ENCODE measurements at places on chromosomes 12 and 14.

DNA sequence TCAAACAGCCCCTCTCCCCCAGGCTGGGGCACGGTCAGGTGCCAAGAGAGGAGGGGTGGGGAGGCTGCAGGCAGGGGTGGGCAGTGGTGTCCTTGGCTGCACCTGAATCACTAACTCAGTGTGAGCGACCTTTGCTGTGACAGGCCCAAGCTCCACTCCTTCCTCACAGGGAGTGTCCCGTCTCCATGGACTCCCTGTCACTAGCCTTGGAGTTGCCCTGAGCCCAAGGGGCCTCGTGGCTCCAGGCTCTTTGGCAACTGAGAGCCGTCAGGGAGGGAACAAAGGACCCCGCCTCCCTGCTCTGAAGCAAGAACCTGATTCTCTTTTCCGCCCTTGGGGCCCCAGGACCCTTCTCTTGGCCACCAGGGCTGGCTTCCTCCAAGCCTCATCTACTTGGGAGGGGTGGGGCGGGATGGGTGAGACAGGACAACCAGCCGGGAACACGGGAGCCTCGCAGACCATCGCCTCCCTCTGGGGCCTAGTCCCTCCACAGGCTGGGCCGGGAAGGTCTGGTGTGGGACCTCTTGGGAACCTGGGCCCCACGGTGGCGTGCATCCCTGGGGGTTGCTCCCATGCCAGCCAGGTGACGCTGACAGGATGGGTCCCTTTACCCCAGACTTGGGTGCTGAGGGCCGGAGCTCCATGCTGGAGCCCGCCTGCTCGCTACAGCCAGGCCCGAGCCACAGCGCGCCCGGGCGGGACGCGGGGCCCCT is 935 bp upstream of the ADSS1 start:
- DNase-seq: no peak

GRCh38 chr12:84480803-84481202 is 431.8 kb downstream of the SLC6A15 start:
- no peak for DNase-seq

DNA sequence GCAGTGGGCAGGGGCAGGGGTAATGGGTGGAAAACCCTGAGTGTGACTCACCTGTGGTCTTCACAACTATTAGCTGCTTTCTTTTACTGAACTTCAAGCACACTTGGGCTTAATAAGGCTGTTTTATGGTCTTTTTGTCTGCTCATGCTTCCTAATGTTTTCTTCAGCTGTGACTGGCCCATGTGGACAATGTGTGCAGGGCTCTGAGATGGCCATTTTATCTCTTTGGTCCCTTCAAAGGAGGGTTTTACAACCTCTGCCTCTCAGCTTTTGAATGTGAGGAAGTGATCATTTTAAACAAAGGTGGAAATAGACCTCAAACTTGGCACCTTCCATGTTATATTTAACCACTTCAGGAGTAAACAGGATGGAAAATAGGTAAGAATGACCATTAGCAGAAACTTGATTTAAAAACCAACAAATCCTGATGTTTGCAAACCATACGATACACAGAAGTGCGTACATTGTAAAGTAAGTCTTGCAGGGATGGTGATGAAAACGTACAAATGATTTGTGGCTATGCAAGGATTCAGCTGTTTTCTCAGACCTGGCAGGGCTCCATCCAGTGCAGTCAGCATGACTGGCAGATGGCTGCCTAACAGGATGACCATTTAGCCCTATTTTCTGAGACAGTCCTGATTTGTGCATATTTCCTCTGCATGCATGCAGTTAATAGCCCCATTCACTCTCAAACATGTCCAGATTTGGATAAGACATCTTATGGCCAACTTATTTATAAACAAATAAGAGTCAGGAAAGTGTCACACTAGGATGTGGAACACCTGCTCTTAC is 103.2 kb downstream of the SLC38A4 start:
- no peak for DNase-seq

DNA sequence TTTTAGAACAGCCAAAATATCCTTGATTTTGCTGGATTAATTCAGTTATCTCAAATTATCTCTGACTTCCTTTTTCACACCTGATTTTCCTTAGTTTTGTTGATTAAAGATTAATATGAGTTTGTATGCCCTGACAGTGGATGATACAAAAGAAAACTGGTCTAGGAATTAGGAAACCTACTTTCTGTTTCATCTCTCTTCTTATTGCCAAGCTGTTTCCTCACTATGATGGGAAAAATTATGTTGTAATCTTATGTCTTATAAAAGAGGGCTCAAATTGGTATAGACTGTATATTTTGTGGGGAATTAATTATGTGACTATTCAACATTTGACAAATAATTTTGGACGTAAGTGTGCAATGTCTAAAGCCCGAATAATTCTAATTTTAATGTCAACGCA is 271.6 kb downstream of the FBXL14 start:
- DNase-seq: no peak

DNA sequence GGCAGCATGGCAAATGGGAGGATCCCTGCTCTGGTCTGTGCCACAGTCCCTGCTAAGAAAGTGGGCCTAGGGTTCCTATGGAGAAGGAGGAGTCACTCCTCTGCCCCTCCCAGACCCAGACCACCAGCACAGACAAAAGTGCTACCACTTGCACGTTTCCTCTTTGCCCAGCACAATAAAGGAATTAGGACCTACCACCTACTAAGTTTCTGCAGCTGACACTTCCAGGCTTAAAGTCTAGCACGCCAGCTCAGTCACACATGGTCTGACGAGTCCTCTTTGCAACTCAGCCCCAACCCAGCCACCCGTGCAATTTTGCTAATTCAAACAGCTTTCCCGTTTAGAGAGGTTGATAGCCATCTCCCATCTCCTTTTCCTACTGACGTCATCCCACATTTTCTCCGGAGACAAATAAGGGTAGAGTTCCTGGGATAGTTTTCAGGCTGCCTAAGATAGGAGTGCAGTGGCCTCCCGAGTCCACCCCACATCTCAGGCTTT is 66.2 kb upstream of the PTGR2 start:
- no peak for DNase-seq

GRCh38 chr14:69827560-69827959 is 30.5 kb upstream of the SLC10A1 start:
- DNase-seq: no peak

- no peak for DNase-seq
Observed at GRCh38 chr12:20128928-20129327, 239.4 kb upstream of the PDE3A start.

GRCh38 chr14:65302571-65303189 is 109.8 kb upstream of the FUT8 start:
- DNase-seq: no peak

DNA sequence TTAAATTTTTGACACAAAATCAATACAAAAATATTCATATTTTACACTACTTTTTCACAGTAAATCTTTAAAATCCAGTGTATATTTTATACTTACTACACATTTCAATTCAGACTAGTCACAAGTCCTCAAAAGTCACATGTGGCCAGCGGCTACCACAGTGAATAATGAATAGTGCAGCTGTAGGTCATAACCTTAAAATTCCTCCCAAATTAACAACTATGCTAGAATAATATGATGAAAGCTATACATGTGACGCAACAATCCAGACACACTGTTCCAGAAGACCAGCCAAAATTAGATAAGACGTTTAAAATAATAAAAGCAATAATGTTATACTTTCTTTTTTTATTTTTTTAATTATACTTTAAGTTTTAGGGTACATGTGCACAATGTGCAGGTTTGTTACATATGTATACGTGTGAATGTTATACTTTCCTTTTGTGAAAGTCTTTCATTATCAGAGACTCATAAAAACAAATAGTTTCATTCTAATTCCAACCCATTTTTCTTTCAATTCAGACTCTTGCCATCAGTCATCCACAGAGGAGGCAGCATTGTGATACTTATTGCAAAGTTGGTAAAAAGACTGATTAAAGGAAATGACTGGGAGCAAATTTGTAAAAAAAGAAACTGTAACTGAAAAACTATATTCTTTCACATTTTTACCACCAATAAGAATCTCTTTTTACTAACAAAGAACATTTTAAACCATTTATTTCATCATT is 67.0 kb downstream of the C2CD5 start:
- no peak for DNase-seq

DNA sequence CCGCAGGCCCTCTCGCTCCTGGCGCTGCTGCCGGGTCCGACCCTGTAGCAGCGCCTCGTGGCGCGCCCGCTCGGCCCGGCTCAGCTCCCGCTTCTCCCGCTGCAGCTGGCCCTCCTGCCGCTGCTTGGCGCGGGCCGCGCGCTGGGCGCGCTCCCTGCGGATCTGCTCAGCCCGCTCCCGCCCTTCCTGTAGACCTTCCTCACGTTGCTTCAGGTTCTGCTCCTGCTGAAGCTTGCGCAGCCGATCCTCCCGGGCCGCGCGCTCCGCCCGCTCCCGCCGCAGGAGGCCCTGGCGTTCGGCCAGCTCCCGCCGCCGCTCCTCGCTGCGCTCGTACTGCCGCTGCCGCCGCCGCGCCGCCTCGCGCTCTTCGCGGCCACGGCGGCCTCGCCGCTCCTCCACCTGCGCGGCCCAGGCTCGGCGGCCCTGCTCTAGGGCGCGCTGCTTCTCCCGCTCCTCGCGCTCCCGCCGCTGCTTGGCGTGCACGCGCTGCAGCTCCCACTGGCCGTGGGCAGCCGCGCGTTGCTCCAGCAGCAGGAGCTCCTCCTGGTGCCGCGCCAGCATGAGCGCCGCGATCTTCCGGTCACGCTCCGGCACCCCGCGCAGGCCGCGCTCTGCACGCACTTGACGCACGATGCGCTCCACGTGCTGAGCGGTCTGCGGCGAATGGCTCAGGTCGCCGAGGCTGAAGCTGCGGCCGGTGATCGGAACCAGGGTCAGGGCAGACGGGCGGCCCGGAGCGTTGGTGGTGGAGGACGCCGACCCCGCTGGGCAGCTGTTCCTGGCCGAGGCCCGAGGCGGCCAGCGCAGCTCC is 2.4 kb downstream of the CCDC177 start:
- no peak for DNase-seq

- no peak for DNase-seq
Observed at GRCh38 chr12:26112232-26112631, 12.6 kb downstream of the BHLHE41 start.

- DNase-seq: no peak
Observed at GRCh38 chr12:48017496-48017895, 13.2 kb upstream of the COL2A1 start.

GRCh38 chr12:62323386-62323785 is 63.2 kb downstream of the USP15 start:
- no peak for DNase-seq

- DNase-seq: no peak
Observed at GRCh38 chr12:119684711-119685369, 16.9 kb downstream of the PRKAB1 start.

GRCh38 chr12:98275131-98275475 is 240.3 kb upstream of the TMPO start:
- no peak for DNase-seq

DNA sequence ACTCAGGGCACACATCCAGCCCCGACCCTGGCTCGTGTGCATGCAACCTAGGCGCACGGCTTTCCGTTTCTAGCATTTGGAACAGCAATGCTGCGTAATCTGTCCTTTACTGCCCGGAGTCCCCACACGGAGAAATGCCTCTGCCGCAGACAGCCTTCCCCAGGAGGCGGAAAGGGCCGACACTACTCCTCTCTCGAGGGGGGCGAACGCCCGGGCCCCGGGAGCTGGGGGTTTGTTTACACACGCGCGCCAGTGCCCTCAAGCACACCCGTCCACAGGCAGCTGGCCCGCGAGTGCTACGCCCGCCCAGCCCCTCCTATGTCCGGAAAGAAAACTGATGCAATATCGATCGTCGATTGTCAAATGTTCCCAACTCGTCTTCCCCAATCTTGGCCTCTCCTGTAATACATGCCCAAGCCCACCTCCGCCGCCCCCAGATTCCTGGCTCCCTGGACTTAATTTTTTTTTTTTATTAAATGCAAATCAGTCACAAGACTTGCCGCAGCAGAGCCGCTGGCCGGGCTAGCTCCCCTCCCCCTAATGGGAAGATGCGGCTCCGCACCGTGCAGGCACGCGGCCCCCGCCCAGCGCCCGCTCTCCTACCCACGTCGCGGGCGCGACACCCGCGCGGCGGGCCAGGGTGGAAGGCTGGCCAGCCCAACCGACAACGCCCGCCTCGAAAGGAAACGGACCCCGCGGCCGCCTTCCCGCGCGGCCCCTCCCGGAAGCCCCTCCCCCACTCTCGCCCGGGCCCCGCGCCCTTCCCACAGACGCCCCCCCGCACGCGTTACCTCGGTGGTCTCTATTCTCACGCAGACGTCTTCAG is 642 bp downstream of the SLC38A2 start:
- no peak for DNase-seq

- no peak for DNase-seq
Observed at GRCh38 chr12:132271755-132272092, 57.7 kb downstream of the GALNT9 start.

GRCh38 chr12:49881415-49882247 is 22.1 kb downstream of the FAIM2 start:
- no peak for DNase-seq

- DNase-seq: no peak
Observed at GRCh38 chr14:45144658-45145057, 8.9 kb downstream of the FANCM start.

DNA sequence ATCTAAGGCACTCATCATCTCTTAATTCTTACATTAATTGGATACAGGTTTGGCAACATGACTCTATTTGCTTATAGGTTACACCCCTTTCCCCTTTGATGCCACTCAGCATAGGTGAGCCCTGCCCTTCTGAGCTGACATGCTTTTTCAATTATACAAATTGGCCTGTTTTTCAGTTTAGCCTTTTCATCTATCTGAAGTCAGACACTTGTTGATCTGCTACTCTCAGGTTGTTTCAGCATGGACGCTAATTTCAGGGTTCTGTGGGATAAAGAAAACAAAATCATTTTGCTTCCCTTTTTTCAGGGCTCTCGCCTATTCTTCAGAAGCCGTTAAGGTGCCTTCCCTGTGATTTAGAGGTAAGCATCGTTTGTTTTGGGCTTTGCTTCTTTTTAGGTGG is 55.3 kb downstream of the DACT1 start:
- no peak for DNase-seq

DNA sequence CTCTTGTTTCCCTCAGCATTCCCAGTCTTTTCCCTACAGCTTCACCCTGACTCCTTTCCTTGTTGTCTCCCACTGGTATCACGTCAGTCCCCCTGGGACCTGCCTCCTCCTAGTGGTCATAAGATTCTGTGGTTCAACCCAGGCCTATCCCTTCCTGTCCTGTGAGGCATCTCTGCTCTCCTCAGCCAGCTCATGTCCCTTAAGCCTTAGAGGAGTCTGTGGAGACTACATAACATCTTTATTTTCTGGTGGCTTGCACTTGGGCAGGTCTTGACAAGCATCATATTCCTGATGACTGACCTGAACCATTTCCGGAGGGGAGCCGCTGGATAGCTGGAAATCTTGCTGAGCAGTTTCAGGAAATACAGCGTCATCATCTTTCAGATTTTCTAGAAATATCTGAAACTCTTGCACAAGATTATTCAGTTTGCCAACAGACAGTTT is 688 bp downstream of the C12orf71 start:
- no peak for DNase-seq

Measured in Jurkat, Clone E6-1 (cell line).